ENCODE measurements at places on chromosomes 6 and 20.

DNA sequence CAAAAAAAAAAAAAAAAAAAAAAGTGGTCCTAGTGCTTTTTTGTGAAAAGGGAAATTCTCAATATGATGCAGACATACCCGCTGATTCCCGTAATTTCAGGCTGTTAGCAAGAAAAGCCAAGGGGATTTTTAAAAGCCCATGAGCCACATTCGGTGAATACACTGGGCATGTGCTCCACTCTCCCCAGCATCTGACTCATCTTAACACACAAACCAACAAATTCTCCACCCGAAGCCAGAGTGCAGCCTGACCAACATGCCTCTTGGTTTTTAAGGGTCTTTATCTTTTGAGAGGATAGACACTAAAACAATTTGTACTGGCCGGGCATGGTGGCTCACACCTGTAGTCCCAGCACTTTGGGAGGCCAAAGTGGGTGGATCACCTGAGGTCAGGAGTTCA is 45.5 kb upstream of the CD83 start:
- DNase-seq: no peak

GRCh38 chr6:27672113-27672799 is 199.4 kb upstream of the ZNF184 start:
- DNase-seq: peak; percentile 85

GRCh38 chr6:77326711-77327110 is 136.6 kb downstream of the HTR1B start:
- DNase-seq: no peak

DNA sequence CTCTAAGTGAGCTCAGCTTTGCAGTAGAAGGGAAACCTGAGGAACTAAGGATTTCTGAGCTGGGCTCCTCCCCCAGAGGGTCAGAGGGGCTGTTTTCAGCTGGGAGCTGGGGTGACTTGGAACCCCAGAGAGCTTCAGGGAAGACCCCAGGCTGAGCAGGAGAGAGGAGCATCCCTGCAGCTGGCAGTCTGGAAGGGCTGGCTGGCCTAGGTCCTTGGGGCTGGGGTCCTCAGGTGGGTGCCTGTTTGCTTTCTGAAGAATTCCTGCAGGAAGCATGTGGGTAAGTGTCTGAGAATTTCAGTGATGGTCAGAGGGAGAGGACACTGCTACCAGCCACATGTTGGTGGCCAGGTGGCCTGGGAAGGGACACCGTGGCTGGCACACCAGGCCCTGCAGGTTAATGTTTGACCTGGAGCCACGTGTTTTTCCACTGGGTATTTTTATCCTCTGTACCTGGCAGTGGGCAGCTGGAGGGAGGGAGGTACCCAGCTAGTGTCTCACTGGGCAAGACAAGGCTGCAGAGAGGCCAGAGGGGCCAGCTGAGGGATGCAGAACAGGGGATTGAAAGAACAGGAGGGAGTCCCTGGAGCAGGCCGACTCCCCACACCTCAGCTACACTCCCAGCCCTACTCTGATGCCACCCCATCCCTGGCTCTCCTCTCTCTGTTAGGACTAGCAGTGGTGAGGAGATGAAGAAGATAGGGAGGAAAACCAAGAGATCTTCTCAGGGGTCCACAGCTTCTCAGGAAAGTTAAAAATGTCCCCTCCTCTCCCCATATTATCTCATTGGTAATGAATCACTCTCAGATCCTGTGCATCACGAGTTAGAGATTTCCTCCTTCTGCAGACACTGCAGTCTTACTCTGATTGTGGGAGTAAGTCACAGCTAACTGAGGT is 143.6 kb downstream of the VEGFA start:
- peak; percentile 62 for DNase-seq

DNA sequence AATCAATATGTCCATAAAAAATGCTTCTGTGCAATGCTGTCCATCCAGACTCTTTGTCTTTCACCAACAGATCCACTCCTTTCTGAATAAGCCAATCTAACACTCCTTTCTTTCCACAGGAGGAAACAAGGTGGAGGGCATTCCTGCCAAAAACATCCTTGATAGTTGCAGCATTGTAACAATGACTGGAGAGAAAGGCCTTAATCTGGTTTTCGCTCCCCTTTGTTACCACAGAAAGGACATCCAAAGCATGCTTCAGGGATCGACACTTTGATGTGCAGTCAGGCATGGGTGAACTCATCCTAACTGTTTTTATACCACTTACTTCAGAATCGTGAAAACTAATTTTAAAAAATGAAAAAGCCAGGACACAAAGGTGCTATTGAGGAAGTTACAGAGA is 7.4 kb downstream of the IBTK start:
- no peak for DNase-seq

DNA sequence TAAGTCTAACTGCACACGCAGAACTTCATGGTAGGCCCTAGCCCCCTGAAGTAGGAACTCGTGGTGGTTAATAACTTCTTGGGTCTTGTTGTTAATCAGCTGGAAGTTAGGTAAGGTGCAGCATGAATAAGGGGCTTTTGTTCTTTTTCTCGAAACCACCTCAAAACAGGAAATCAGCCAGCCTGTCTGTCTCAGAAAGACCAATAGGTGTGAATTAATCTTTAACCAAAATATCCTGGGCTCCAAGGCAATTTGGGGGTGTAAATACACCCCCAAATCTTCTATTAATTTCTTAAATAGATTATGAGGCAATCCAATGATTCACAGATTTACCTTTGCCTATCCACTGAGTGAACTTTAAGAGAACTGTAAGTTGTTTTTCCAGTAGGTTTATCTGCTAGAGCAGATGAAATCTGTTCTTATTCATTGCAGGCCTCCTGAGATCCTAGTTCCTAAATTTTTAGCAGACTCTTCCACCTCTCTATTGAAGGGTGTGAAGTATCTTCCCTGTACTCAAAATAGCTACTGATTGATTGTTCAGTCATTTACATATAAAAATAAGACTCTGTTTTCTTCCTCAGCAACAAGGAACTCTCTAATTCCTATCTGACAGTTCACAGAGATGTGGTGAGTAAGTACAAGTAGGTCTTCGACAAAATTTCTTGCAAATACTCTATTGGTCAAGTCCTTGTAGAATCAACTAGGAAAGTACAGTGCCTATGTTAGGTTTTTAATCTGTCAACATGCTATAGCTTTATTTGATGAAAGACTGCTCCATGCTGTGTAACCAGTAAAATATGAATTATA is 427.1 kb upstream of the NOX3 start:
- DNase-seq: peak; percentile 8

GRCh38 chr6:75202676-75203131 is 3.1 kb downstream of the COL12A1 start:
- no peak for DNase-seq

- no peak for DNase-seq
Measured at GRCh38 chr20:10877342-10877741, 203.5 kb upstream of the JAG1 start.

GRCh38 chr6:85482905-85483700 is 33.2 kb downstream of the NT5E start:
- peak; percentile 87 for DNase-seq

DNA sequence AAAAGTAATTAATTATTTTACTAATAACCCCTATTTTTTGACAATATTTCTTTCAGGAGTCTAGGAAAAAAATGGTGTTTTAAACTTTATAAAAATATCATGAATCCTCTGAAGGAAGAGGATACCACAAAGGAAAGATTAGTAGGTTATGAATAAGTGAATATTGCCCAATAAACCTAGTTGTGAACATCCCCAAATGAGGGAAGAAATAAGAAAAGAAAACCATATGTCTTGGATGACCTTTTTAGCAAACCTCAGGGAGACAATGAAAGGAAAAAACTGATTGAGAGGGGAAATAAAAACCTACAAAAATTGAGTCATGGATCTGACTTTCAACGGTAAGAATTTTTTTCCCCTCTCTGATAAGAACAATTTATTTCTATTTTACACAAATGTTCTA is 34.4 kb downstream of the TENT5A start:
- DNase-seq: no peak

DNA sequence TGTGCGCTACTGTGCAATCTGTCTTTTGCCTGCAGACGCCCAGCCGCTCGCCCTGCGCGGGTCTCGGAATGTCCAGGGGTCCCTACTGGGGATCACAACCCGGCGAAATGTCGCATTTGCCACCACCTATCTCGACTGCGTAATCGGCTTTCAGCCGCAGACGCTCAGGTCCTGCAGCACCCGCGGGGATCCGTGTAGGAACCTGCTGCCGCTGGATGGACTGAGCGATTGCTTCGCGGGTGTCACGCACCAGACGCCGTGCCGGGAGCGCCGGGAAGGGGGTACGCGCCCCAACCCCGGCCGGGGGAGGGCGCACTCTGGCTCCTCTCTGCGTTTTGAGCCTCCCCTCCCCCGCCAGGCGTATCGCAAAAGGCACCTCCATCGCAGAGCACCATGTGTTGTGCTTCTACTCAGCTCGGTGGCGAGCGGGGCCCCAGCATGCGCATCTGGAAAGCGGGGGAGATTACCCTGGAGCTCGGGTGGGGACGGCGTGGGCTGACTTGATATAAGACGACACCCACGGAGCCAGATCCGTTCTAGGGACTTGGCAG is 747 bp upstream of the PTPRA start:
- DNase-seq: peak; percentile 67

- no peak for DNase-seq
Measured at GRCh38 chr6:105474234-105474633, 71.4 kb upstream of the PREP start.

Data from Calu3 (cell line).